ENCODE measurements at places on chromosomes 16 and 17.

GRCh38 chr16:4404247-4404966 is 12.0 kb downstream of the CORO7 start:
- DNase-seq, result no peak

GRCh38 chr16:49469930-49470451 is 96.4 kb downstream of the C16orf78 start:
- peak; percentile 0 for DNase-seq

DNA sequence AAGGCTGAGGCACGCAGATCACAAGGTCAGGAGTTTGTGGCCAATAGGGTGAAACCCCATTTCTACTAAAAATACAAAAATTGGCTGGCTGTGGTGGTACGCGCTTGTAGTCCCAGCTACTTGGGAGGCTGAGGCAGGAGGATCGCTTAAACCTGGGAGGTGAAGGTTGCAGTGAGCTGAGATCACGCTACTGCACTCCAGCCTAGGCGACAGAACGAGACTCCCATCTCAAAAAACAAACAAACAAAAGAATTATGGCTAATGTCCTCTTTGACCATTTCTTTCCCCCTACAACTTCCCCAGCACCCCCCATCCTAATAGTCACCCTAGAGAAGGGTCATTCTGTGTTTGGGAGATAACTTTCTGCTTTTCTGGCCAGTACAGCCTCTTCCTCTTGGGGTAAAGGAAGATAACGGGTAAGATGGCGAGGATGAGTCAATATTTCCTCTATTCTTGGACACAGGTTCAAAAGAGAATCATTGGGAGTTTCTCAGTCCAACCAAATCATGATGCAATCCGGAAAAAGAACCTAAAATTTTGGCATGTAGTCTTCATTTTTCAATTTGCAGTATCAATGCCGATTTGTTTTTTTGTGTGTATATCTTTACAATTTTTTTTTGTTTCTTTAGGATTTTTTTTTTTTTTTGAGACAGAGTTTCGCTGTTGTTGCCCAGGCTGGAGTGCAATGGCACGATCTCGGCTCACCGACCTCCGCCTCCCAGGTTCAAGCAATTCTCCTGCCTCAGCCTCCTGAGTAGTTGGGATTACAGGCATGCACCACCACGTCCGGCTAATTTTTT is 107.6 kb upstream of the MED13 start:
- DNase-seq, result no peak

DNA sequence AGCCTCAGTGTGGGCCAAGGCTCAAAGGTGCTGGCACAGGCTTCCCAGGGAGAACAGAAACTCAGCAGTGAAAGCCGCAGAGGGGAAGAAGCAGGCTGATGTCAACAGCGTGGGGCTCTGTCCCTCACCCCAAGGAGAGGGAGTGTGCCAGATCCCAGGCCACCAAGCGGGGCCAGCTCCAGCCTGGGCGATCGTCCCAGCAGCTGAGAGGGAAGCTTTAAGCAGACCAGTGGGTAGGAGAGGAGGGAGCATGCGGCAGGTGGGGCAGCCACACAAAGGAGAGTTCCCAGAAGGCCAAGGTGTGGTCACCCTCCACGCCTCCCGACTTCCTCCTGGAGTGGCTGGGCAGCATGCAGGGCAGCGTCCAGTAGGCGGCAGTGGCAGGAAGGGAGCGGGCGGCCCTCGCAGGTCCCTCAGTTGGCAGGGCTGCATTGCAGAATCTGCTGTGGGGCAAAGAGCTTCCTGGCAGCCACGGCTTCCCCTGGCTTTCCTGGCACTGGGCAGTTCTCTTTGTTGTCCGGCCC is 6.0 kb downstream of the SYNGR2 start:
- DNase-seq, result no peak

DNA sequence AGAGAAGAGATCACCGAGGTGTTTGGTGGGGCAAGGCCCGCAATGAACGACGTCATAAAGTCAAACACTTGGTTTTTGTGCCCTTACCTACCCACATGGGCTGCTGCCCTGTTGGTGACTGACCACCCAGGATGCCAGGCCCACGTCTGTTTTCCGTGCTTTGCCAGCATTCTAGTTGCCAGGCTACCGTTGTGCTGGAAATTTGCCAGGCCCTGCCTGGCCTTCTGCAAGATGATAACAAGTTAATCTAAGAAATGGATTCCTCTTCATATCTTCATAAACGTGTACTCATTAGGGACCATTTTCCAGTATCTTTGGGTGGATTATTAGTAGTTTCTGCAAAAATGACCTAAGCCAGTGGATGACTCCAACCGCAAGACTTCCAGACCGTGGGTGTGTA is 35.4 kb downstream of the SLC6A4 start:
- DNase-seq, result no peak

DNA sequence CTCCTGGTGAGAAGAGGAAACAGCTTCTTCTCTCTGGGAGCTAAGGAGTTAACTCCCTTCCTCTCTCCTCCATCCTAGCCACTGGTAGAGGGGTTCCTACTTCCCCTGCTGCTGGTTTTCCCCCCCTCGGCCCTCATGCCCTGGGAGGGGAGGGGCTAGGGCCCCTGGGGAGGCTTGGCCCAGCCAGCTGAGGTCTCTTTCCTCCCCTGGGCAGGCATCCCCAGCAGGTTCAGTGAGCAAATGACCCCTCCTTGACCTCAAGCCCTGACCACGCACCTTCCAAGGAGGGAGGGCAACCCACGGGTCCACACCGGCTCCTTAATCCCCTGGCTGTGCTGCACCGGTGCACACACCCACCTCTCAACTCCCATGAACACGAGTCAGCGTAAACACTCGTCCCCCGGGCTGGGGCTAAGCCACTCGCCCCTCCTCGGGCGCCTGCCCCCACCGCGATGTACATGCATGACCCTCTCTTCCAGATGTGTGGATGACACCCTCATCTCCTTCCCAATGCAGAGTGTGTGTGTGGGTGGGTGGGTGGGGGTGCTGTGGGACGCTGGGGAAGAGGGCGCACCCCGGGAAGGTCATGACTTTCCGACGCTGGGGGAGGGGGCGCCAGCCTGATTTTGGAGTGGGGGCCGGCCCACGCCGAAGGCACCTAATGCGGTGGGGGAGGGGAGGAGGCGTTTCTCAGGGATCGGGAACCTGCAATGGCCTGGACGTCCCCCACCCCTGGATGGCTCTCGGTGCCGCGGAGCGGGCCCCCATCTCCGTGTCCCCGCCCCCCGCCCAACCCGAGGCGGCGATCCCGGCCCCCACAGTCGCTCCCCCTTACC is 33.7 kb downstream of the SRCIN1 start:
- DNase-seq, result no peak

DNA sequence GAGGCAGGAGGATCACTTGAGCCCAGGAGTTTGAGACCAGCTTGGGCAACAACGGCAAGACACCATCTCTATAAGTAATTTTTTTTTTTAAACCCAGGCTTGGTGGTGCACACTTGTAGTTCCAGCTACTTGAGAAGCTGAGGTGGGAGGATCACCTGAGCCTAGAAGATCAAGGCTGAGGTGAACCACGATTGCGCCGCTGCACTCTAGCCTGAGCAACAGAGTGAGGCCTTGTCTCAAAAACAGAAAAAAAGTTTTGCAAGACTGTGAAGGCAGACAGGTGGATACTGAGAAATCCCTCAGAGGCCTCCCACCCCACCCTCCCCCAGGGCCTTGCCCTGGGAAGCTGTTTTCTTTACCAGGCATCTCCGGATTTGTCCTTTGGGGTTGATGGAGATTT is 125.4 kb downstream of the MGAT5B start:
- peak; percentile 56 for DNase-seq
